HuH-7.5 (cell line): ENCODE measurements at places on chromosomes 4 and X.

DNA sequence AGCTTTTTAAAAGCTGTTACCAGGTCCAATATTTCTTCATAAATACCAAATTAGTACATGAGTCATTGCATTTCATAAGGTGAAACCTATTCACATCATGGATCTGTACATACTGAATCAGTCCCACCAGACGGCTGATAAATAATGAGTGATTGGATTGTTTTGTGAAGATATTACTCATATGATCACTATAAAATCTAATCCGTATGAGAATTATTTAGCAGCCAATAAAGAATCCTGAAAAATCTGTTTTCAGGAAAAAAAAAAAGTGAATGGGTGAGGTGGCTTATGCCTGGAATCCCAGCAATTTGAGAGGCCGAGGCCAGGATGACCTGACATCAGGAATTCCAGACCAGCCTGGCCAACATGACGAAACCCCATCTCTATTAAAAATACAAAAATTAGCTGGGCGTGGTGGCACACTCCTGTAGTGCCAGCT lies 438.1 kb downstream of the INPP4B start:
- no peak for DNase-seq

- no peak for DNase-seq
Measured at GRCh38 chrX:17859609-17860178, 1.4 kb downstream of the RAI2 start.

GRCh38 chr4:101649790-101650515 lies 140.6 kb upstream of the BANK1 start:
- DNase-seq = no peak

GRCh38 chrX:124194199-124194598 lies 138.3 kb upstream of the TEX13D start:
- no peak for DNase-seq

DNA sequence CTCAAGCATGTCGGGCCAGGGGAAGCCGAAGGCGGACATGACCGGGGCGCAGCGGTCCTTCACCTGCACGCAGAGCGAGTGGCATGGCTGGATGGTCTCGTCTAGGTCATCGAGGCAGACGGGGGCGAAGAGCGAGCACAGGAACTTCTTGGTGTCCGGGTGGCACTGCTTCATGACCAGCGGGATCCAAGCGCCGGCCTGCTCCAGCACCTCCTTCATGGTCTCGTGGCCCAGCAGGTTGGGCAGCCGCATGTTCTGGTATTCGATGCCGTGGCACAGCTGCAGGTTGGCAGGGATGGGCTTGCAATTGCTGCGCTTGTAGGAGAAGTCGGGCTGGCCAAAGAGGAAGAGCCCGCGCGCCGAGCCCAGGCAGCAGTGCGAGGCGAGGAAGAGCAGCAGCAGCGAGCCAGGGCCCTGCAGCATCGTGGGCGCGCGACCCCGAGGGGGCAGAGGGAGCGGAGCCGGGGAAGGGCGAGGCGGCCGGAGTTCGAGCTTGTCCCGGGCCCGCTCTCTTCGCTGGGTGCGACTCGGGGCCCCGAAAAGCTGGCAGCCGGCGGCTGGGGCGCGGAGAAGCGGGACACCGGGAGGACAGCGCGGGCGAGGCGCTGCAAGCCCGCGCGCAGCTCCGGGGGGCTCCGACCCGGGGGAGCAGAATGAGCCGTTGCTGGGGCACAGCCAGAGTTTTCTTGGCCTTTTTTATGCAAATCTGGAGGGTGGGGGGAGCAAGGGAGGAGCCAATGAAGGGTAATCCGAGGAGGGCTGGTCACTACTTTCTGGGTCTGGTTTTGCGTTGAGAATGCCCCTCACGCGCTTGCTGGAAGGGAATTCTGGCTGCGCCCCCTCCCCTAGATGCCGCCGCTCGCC lies at the start of gene SFRP2:
Gene SFRP2, minus strand, starts transcription at position 671 of the 864 bp plus-strand sequence. Its CDS starts 248 bp downstream, at position 423.
- DNase-seq = no peak

GRCh38 chr4:57442831-57443291 lies 332.7 kb upstream of the IGFBP7 start:
- DNase-seq = peak; percentile 4

DNA sequence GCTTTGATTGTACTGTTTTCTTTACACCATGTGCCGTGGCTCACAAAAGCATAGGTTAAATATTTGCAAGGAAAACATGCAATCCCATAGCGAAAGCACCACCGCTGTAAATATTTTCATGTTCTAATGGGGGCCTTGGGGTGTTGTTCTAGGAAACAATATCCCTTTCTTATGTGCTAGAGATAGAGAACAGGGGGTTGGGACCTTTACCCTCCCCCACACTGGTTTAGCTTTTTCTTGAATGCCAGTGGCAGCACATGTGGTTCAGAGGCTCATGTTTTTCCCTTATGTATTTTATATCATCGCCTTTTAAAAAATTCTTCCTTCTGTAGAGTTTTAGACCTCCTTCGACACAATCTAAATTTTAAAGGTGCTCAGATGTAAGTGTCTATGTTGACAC lies 422.6 kb upstream of the TENM3 start:
- no peak for DNase-seq

DNA sequence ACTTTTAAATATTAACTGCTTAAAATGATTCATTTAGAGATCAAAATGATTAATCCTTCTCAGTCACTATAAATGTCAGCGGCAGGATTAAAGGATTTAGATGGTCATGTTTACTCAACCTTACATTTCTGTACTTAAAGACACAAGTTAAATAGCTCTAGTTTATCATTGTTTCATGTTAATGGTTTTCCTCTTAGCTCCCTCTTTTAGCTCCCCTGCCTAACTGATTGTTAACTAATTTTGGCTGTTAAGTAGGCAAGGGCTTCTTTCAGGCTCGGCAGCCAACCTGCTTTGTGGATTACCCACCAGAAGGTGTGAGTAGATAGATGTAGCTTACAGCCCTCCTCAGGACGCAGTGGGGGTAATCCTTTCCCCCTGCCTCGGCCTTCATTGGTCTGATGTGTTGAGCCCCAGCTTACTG lies 96.0 kb downstream of the TENM3 start:
- no peak for DNase-seq

- DNase-seq = no peak
Measured at GRCh38 chrX:22056235-22056634, 24.1 kb downstream of the PHEX start.

DNA sequence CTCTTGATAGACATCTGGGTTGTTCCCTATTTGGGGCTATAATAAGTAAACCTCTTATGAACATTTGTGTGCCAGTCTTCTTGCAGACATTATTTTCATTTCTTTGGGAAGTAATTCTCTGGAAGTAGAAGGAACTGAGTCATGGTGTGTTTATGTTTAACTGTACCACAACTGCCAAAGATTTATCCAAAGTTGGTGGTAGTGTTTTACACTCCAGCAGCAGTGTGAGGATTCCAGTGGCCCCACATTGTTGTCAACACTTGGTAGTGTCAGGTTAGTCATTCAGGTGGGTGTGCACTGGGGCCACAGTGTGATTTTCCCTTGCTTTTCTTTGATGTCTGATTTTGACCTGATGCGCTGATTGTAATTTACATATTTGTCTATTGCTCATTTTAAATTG lies 5.0 kb upstream of the UVSSA start:
- DNase-seq = no peak

DNA sequence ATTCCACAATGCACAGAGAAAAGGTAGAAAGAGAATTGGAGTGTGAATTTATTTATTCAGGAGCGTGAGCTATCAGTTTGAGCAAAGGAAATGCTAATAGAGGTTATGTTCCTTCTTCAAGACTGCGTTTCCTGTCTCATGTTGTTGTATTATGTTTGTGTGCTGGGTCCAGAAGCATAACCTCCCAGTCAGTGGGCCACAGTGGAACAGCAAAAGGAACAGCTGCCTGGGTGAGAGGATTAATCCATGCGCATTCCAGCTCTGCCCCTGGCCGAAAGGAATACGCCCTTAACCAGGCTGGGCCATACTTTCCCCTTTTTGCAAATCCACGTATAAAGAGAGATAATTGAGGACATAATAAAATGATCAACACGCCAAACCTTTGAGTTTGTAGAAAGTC lies 32.4 kb upstream of the ARX start:
- no peak for DNase-seq
